PC-3 (cell line): ENCODE measurements at places on chromosomes 2 and 18. TPM values are rescaled to one million over a fixed set of nuclear protein-coding genes. Genes with fewer than 3 reads are reported as not detected.

The INO80C gene
- 6.8 and 16.1 TPM in 2 replicates for total RNA-seq

DNA sequence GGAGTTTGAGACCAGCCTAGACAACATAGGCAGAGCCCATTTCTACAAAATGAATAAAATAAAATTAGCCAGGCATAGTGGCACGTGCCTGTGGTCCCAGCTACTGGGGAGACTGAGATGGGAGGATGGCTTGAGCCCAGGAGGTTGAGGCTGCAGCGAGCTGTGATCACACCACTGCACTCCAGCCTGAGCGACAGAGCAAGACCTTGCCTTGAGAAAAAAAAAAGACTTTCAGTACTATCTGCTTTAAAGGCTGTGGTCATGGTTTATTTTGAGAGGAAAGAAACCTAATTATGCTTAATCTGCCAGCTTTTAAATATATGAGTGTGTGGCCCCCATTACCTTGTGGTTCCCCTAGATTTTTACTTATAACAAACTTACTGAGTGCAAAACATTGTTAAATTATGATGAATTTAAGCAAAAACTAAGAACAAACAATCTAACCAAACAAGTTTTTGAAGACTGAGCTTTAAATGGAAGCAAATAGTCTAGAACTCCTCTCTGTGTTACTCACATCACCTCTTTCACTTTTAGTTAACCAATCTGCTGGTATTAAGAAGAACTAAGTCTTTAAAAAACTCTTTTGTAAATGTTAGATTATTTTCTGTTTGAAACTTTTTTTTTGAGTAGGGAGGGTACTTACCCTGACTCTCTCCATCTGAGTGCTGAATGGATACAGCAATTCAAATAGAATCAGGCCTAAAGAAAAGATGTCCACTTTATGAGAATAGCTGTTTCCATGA, 65.4 kb downstream of the EIF2AK3 start:
- no peak overlapping the region for H3K27ac ChIP-seq
- peaks cover 3% of the 10 kb centered on the region; the same call in 1 of the 2 replicates for H3K36me3 ChIP-seq
- no peaks in the 10 kb centered on the region for H3K4me1 ChIP-seq
- H3K4me3 ChIP-seq: no peak overlapping the region
- DNase-seq: no peak

DNA sequence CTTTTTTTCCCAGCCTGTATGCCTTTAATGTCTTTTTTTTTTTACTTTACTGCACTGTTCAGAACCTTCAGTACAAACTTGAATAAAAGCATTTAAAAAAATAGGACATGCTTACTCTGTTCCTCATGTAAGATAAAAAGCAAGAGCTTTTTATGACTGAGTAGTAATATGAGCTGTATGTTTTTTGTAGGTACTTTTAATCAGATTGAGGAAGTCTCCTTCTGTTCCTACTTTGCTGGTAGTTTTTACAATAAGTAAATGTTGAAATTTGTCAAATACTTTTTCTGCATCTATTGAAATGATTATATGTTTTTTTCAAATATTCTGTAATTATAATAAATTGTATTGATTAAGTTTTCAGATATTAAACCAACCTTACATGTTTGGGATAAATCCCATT, 189.8 kb downstream of the FAM210A start:
- H3K4me3 ChIP-seq: no peak overlapping the region
- no peak overlapping the region for H3K27ac ChIP-seq
- H3K4me1 ChIP-seq: no peaks in the 10 kb centered on the region
- no peak for DNase-seq
- no peaks in the 10 kb centered on the region for H3K36me3 ChIP-seq
- H3K27me3 ChIP-seq: peaks cover 93% of the 10 kb centered on the region

DNA sequence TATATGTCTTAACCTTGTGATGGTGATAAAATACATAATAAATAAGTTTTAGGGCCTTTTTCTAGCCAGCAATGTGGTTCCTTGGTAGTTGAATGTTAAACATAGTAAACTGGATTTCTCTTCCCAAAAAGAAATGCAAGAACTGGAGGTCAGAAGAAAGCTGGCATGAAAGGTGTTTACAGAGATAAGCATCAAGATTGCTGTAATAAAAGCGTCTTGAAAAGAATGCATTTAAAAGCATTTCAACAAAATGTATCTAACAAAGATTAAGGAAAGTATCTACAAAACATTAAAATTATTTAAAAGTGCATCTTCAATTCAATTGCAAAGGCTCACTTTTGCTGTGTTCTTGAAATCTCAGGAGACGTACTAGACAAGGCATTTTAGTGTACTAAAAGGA, 419.0 kb downstream of the ERBB4 start:
- H3K4me1 ChIP-seq: no peaks in the 10 kb centered on the region
- no peaks in the 10 kb centered on the region for H3K27me3 ChIP-seq
- H3K27ac ChIP-seq: no peak overlapping the region

DNA sequence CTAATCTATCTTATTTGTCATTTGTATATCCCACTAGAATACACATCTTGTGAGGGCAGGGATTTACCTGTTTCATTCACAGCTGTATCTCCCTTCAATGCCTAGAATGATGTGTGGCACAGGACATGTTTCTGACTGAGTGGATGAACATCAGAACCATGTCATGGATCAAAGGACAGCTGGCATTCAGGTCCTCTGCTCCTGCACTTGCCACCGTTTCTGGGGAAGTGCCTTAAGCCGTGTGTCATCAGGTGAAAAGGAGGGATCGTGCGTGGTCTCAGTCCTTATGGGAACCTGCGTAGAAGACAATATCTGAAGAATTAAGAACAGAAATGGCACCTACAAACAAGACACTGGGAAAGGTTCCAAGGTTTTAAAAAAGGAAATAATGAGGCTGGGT, 206.1 kb upstream of the GATA6 start:
- DNase-seq: no peak
- no peaks in the 10 kb centered on the region for H3K27me3 ChIP-seq
- H3K4me3 ChIP-seq: no peak overlapping the region
- H3K36me3 ChIP-seq: no peaks in the 10 kb centered on the region
- H3K4me1 ChIP-seq: no peaks in the 10 kb centered on the region

GRCh38 chr2:238716585-238716984, 131.3 kb upstream of the TWIST2 start:
- H3K4me1 ChIP-seq: no peaks in the 10 kb centered on the region
- no peaks in the 10 kb centered on the region for H3K36me3 ChIP-seq
- H3K4me3 ChIP-seq: no peak overlapping the region
- no peaks in the 10 kb centered on the region for H3K27me3 ChIP-seq

- no peak overlapping the region for H3K4me3 ChIP-seq
- no peaks in the 10 kb centered on the region for H3K4me1 ChIP-seq
These were observed 148.0 kb downstream of the UBR3 start for GRCh38 chr2:169975221-169975620.

The GALNT3 gene
- total RNA-seq: 40.9 and 44.8 TPM in 2 replicates
